ENCODE measurements at places on chromosomes 2 and 18. TPM values are rescaled to one million over a fixed set of nuclear protein-coding genes. Genes with fewer than 3 reads are reported as not detected.

- DNase-seq = no peak
Measured at GRCh38 chr2:126913329-126913728, 14.6 kb downstream of the TEX51 start.

DNA sequence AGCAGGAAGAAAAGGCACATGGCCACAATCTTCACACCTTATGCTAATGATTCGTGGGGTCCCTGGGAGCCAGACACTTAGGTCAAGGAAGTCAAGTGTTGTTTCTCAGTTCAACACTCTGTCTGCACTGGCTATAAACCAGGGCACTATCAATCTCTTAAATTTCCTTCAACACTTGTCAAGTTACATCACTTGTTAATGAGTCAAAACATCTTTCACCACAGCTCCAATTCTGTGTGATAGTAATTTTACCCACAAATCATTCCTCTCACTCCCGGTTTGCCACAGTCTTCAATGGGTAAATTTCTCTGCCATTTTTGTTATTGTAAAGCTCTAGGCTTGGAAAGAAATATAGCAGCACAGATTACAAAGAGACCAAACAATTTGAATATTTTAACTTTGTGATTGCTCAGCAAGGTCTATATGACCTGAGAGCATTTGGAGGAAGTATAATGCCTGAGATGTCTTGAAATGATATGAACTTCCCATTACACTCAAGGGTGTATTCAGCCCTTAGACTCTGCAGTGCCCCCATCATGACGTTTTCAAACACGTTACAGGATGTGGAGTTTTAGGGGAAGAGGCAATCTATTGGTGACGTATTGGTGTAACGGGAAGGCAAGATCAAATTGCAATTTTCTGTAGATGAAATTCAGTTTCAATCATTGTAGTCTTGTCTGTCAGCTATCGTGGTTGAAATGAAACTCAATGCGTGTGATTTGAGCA is 78.7 kb downstream of the ICOS start:
- DNase-seq = peak; percentile 57

Gene C18orf54
- total RNA-seq = 10.8 TPM

Gene RSAD2
- total RNA-seq = 5.4 TPM
